ENCODE measurements at places on chromosomes 2 and 18.

DNA sequence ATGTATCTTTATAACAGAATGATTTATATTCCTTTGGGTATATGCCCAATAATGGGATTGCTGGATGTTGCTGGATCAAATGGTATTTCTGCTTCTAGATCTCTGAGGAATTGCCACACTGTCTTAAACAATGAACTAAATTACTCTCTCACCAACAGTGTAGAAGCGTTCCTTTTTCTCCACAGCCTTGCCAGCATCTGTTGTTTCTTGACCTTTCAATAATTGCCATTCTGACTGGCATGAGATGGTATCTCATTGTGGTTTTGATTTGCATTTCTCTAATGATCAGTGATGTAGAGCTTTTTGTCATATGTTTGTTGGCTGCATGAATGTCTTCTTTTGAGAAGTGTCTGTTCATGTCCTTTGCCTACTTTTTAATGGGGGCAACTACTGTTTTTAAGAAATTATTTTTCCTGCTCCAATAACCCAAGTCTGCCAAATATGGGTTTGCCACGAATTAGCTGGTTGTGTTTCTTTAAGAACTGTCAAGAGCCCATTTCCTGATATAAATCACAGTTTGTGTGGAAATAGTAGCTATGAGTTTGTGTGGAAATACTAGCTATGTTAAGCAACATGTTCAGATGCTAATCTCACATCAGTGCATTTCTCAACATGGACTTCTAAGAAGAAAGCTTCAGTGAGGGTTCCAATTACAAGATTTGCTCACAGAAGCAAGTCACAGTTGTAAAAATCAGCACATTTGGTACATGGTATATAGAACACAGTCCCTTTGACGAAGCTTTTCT lies 259.4 kb downstream of the ANAPC1 start:
- H3K4me3 ChIP-seq, result no peak overlapping the region
- H3K36me3 ChIP-seq, result no peaks in the 10 kb centered on the region
- no peak overlapping the region for H3K27ac ChIP-seq
- no peaks in the 10 kb centered on the region for H3K27me3 ChIP-seq
- H3K4me1 ChIP-seq, result peaks cover 7% of the 10 kb centered on the region

DNA sequence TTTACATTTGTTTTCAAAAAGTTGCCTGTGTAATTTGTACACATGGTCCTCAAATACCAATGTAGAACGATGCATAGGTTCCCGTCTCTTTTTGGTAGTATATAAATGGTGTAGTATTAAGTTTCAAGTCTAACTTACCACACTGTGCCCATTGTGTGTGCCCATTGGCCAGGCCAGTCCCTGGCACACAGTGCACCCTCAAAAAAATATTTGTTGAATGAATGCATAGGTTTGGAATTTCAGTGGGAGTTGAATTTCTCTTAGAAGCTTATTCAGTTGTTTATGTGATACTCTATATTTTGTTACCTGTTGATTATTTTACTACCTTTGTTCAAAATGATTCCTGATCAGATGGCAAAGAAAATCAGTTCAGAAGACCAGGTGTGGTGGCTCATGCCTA lies 30.1 kb downstream of the IDH1 start:
- peaks cover 3% of the 10 kb centered on the region for H3K36me3 ChIP-seq
- no peak for DNase-seq
- H3K4me1 ChIP-seq, result no peaks in the 10 kb centered on the region
- no peaks in the 10 kb centered on the region for H3K27me3 ChIP-seq
- H3K4me3 ChIP-seq, result no peak overlapping the region

GRCh38 chr2:80199504-80199903 lies 105.0 kb downstream of the LRRTM1 start:
- no peak overlapping the region for H3K4me3 ChIP-seq
- H3K27me3 ChIP-seq, result no peaks in the 10 kb centered on the region
- peaks cover 2% of the 10 kb centered on the region for H3K36me3 ChIP-seq
- H3K27ac ChIP-seq, result no peak overlapping the region

GRCh38 chr2:41966920-41967319 lies 80.9 kb upstream of the PKDCC start:
- peaks cover 8% of the 10 kb centered on the region for H3K4me1 ChIP-seq
- peaks cover 3% of the 10 kb centered on the region for H3K27me3 ChIP-seq
- DNase-seq, result no peak
- H3K27ac ChIP-seq, result no peak overlapping the region

- no peak for DNase-seq
- peaks cover 43% of the 10 kb centered on the region for H3K4me1 ChIP-seq
- no peaks in the 10 kb centered on the region for H3K27me3 ChIP-seq
- H3K4me3 ChIP-seq, result no peak overlapping the region
- peaks cover 41% of the 10 kb centered on the region for H3K36me3 ChIP-seq
Observed at GRCh38 chr18:51068105-51068504, 38.1 kb downstream of the SMAD4 start.

GRCh38 chr18:46013484-46014189 lies 46.5 kb upstream of the EPG5 start:
- no peaks in the 10 kb centered on the region for H3K4me1 ChIP-seq
- no peak overlapping the region for H3K27ac ChIP-seq
- H3K4me3 ChIP-seq, result no peak overlapping the region
- no peak for DNase-seq
- H3K36me3 ChIP-seq, result peaks cover 5% of the 10 kb centered on the region

DNA sequence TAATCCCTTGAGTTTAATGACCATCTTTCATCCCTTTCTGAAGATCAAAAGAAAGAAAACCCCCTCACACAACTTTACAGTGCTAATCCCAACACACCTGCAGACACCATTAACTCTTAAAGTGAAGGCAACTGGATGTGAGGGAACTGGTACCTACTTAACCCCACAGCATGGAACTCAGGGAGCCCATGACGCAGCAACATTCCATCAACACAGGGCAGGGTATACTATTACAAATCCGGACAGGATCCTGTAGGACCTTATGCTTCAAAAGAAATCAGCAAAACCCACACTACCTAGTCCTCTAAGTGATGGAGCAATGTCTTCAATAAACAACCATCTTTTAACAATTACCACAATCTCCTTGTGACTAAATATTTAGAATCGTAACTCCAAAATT lies 78.6 kb downstream of the FARSB start:
- H3K27me3 ChIP-seq, result no peaks in the 10 kb centered on the region
- no peak overlapping the region for H3K27ac ChIP-seq
- H3K4me3 ChIP-seq, result no peak overlapping the region
- H3K4me1 ChIP-seq, result peaks cover 14% of the 10 kb centered on the region

DNA sequence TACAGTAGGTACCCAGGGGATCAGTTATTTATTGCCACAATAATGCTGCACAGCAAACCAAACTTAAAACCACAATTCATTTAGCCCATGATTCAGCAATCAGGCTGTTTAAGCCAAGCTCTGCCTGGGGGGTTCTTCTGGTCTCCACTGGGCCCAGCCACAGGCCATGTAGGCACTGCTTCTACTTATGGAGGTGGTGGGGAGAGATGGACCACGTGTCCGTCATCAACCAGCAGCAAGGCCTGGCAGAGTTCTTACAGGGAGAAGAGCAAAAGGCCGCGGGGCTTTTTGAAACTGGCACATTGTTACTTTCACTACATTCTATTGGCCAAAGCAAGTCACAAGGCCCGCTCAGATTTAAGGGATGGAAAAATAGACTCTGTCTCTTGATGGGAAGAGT lies 76.3 kb upstream of the DAPL1 start:
- peaks cover 23% of the 10 kb centered on the region for H3K27me3 ChIP-seq
- DNase-seq, result no peak
- no peak overlapping the region for H3K27ac ChIP-seq
- H3K4me3 ChIP-seq, result no peak overlapping the region
- peaks cover 2% of the 10 kb centered on the region for H3K36me3 ChIP-seq

- no peaks in the 10 kb centered on the region for H3K36me3 ChIP-seq
- no peak for DNase-seq
- H3K27ac ChIP-seq, result no peak overlapping the region
- H3K27me3 ChIP-seq, result peaks cover 20% of the 10 kb centered on the region
Observed at GRCh38 chr18:36265015-36265414, 32.5 kb upstream of the FHOD3 start.

GRCh38 chr2:8886202-8886518 lies 48.7 kb upstream of the KIDINS220 start:
- peaks cover 1% of the 10 kb centered on the region for H3K36me3 ChIP-seq
- no peak for DNase-seq
- no peaks in the 10 kb centered on the region for H3K4me1 ChIP-seq
- no peak overlapping the region for H3K4me3 ChIP-seq
- no peaks in the 10 kb centered on the region for H3K27me3 ChIP-seq

- H3K4me1 ChIP-seq, result no peaks in the 10 kb centered on the region
- no peaks in the 10 kb centered on the region for H3K36me3 ChIP-seq
- DNase-seq, result no peak
- H3K4me3 ChIP-seq, result no peak overlapping the region
- no peaks in the 10 kb centered on the region for H3K27me3 ChIP-seq
Observed at GRCh38 chr2:17355608-17356329, 162.5 kb downstream of the RAD51AP2 start.

GRCh38 chr2:48450936-48451602 lies 78.9 kb upstream of the STON1 start:
- no peak overlapping the region for H3K4me3 ChIP-seq
- no peaks in the 10 kb centered on the region for H3K27me3 ChIP-seq
- H3K27ac ChIP-seq, result no peak overlapping the region
- H3K36me3 ChIP-seq, result peaks cover 37% of the 10 kb centered on the region
- H3K4me1 ChIP-seq, result peaks cover 20% of the 10 kb centered on the region
